Aorta (tissue), 5 donors: ENCODE measurements at places on chromosomes 1 and 21. TPM values are rescaled to one million over a fixed set of nuclear protein-coding genes. Genes with fewer than 3 reads are reported as not detected.

Gene LCE1E
- not detected for total RNA-seq

- DNase-seq: no peak
Observed at GRCh38 chr1:27341525-27342252, at the start of gene SYTL1. Gene SYTL1 (plus strand): TSS chr1:27342022. CDS start chr1:27345335, 3,313 bp downstream.

DNA sequence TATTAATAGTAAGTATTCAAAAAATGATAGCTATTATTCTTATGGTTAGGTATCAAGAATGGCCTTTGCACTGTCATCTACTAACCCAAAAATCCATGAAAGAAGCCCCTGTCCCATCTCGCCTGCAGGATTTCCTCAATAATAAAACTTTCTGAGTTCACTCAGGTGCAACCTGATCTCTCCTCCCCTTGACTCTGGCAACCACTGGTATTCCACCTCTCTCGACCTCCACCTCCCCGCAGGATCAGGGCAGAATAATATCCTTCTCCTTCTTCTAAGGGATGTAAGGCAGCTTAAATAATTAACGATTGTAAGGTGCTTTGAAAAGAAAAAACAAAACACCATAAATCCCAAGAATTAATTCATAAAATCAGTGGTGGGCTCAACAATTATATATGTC lies 359.3 kb downstream of the PLPP3 start:
- DNase-seq: no peak

DNA sequence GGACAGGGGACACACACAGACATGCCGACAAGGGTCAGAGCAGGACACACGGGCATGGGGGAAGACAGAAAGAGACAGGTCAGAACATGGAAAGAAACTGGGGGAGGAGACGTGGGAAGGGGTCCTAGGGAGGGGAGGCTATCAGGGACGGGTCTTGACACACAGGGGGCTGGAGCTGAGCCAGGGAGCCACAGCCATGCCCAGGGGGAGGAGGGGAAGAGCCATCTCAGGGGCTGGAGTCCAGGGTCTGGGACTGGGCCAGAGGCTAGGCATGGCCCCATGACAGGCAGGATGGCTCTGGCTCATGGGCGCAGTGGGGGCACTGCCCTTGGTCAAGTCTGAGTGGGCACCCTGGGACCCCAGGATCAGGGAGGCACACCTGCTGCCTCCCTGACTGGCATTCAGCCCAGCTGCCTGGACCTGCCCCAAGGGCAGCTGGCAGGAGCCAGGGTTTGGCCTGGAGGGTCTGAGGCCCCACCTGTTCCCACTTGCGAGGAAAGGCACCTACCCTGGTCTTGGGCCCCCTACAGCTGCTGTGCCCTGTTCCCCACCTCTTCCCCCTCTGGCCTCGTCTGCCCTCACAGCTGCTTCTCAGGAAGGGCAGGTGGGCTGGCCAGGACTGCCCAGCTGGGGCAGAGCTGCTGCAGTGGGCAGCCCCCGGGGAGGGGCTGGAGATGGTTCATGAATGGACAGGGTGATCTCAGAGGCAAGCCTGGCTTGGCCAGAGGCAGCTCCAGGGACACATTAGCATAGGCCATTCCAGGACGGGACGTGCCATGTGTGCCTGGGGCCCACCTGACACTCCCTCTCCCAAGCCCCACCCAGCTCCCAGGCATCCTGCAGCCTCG lies 42.9 kb downstream of the HSPG2 start:
- peak; percentile 66 for DNase-seq
